AML-193 (cell line): ENCODE measurements at places on chromosomes 7 and 10.

GRCh38 chr7:47685151-47685550 is 103.2 kb upstream of the TNS3 start:
- no peak for DNase-seq

DNA sequence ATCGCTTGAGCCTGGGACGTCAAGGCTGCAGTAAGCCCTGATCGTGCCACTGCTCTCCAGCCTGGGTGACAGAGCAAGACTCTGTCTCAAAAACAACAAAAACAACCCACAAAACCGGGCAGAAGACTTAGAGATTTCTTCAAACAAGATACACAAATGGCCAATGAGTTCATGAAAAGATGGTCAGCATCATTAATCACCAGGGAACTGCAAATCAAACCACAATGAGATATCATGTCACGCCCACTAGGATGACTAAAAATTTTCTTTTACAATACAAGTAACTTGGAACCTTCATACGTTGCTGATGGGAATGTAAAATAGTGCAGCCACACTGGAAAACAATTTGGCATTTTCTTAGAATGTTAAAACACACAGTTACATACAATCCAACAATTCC is 77.3 kb upstream of the GRID1 start:
- no peak for DNase-seq

DNA sequence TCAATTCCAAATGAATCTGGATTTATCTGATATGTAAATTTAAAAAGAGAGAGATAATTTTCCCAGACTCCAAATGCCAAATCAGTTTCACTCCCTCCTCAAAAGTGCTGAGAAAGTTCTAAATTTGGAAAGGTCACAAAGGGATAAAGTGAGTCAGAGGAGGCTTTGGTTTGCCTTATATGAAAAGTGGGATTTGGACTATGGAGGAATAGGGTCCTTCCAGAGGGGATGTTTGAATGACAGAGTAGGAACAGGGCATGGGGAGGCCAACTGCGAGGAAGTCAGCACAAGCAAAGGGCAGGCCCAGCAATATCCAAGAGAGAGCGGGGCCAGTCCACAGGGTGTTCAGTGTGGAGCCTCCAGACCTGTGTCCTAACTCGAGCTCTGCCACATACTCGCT is 9.8 kb upstream of the FAS start:
- no peak for DNase-seq

DNA sequence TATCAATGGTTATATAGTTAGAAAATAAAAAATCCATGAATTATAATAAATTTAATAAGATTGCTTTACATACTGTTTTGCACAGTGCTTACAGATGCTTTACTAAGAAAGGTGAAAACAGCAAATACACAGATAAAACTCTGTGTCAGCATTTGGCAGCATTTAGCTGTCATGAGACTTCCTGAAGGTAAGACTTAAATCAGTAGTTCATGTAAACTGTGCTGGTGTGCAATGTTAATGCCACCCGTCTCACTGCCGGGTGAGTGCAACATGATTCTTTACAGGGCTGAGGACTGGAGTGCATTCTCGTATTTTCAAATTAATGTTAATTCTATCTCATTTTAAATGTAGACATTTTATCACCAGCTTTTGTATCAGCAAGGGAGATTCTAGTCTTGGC is 326.2 kb upstream of the POT1 start:
- no peak for DNase-seq

DNA sequence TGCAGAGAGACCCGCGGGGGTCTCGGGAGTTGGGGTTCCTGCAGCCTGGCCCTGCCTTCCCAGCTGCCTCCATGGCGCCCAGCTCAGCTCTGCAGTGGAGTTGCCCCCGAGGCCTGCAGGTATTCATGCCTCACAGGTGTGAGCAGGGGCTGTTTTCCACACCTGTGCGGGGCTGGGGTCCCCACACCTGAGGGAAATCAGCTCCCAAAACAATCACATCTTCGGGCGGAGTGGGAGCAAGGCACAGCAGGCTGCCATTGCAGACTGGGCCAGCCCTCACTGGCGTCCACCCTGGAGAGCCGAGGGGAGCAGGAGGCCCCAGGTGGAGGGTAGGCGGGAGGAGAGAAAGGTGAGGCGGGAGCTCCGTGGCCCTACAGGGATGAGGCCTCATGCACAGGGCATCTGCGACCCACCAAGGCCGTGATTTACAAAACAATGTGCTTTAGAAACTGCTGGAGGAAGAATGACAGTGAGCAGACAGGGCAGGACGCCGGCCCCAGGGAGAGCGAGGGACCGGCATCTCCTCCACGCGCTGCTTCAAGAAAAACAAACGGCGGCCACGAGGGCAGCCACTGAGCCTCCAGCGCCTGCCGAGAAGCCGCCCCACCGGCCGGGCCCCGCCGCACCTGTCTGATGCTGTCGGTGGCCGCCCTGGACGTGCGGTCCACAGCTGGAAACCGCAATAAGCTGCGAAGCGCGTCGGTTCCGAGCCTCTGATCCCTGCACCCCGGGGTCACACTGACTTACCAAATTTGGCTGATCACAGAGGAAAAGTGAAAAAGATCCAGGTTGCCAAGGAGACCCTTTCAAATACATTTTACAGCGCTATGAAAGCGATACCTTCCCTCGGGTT is 53.0 kb upstream of the PDGFA start:
- DNase-seq = no peak

- no peak for DNase-seq
Observed at GRCh38 chr10:80373502-80373901, 16.9 kb downstream of the DYDC2 start.

DNA sequence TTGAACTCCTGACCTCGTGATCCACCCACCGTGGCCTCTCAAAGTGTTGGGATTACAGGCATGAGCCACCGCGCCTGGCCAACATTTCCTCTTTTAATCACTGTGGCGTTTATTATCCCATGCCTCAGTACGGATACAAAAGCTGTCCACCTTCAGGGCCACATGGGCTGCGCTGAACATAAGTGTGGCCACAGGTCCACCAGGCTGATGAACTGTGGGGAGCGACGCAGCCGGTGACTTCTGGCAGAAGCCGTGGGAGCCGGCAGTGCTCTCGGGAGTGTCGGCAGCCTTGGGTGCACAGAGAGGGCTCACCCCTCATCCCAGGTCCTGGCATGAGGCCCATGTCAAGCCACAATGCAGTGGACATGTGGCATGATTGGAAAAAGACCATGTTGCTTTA is 223.6 kb downstream of the TNS3 start:
- DNase-seq = no peak

DNA sequence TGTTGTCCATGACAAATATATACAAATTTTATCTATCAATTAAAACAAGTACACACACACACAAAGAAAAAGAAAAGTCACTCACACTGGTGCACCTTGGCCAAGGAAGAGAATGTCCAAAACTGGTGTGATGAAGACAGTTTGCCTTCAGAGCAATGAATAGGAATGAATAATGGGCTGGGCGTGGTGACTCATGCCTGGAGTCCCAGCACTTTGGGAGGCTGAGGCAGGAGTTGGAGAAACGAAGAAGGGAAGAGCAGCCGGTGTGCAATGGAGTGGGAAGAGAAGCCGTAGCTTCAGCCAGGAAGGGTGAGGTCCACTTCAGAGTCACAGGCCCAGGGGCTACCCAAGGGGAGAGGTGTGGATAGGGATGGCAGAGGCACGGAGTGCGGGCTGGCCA is 253.6 kb downstream of the CCSER2 start:
- DNase-seq = no peak

GRCh38 chr7:95596198-95597063 is at the start of gene PDK4:
Gene PDK4 (minus strand): TSS chr7:95596516. CDS start chr7:95596293, 223 bp downstream.
- DNase-seq = no peak

DNA sequence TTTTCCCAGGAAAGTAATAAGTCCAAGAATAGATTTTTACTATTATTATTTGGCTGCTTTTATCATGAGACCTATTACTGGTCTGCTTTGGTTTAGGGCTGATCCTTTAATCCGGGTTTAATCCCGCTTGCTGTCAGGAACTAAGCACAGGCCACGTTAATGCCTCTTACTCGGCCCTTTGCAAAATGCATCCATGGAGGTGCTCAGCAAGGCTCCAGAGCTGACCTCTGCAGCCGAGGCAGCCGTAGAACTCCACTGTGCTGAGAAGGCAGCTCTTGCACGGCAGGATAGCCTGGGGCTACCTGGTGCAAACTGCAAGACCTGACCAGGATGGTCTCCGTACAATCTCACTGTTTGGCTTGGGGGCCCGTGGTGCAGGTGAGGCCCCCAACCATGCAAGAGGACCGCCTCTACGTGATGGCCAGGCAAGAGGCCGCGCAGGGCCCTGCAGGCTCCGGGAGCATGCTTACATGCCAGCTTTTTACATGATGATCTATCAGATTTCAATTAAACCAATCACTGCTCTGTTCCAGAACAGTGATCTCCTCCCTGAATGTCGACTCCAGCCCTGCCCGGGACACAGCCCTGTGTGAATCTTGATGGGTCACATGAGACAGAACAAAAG is 10.4 kb upstream of the CALML3 start:
- no peak for DNase-seq

- no peak for DNase-seq
Observed at GRCh38 chr10:82176587-82176986, 301.6 kb downstream of the NRG3 start.

GRCh38 chr10:76085002-76085816 is 653.8 kb downstream of the LRMDA start:
- no peak for DNase-seq

- DNase-seq = no peak
Observed at GRCh38 chr7:2210551-2211258, 22.0 kb downstream of the MAD1L1 start.

- DNase-seq = no peak
Observed at GRCh38 chr10:129467359-129468064, 471 bp downstream of the MGMT start.

DNA sequence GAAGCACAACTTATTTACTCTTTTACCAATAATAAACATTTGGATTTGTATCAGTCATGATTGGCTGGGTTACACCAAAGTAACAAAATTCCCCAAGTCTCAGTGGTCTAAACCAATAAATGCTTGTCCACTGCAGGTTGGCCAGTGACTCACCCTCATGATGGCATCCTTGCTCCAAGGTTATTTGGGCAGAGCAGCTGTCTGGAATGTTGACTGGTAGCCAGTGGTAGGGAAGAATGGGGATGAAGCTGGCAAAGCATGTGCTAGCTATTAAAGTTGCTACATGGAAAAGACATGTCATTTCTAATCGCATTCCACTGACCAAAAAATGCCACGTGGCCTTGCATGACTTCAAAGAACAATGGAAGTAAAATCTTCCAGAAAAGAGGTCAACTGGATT is 1168.7 kb upstream of the CELF2 start:
- no peak for DNase-seq

DNA sequence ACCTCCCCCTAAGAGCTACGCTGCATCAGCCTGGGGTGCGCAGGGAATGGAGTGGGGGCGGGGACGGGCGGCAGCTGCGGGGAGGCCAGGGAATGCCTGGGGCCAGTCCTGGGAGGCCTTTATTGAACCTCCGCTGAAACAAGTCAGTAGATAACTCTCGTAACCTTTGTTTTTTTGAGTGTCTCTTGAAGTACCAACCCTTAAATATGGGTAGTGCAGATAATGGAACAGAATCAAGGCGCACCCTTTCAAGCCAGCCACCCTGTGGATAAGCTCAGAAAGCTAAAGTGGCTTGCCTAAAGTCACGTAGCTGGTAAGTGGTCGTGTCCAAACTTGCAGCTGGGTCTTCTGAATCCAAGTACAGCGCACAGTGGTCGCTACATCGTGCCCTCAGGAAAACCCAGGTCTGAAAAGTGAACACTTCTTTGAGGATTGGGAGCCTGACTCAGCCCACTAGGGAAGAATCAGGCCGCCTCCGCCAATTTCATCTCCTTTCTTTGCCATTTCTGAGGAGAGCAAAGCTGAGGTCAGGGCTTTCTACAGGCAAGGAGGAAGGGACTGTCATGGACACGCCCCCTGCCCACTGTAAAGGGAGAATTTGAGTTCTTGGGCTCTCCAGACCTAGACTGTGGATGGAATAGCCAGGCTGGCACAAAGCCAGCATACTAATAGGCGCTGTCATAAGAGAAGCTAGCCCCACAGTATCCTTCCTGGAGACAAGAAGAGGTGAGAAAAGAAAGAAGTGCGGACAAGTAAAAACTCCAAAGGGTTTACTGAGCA is 3.2 kb upstream of the EGR2 start:
- DNase-seq = no peak

- DNase-seq = no peak
Observed at GRCh38 chr10:130352291-130352645, 216.1 kb downstream of the GLRX3 start.

DNA sequence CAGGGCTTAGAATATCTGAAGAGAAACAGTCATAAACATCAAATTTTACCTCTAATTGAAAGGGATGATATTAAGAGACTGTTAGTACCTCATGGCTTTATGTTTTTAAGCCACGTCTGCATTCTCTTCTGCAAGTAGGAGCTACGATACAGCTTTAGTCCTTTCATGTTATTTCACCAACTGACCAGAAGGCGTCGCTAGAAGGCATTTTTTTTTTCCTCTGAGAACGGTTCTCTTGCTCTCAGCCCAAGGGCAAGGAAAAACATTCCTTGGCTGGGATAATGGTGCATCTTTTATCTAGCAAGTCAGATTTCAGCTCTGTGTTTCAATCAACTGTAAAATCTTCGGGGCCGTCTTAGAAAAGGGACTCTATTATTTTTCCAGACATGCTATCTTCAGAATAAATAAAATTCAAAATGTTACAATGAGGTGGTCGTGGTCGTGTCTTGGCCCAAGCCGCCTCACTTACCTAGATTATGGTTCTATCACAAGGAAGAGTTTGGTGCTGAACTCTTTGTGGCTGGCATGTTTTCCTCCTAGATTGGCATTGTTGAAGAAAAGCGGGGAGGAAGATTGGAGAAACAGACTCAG is 41.6 kb upstream of the LYZL2 start:
- peak; percentile 42 for DNase-seq

DNA sequence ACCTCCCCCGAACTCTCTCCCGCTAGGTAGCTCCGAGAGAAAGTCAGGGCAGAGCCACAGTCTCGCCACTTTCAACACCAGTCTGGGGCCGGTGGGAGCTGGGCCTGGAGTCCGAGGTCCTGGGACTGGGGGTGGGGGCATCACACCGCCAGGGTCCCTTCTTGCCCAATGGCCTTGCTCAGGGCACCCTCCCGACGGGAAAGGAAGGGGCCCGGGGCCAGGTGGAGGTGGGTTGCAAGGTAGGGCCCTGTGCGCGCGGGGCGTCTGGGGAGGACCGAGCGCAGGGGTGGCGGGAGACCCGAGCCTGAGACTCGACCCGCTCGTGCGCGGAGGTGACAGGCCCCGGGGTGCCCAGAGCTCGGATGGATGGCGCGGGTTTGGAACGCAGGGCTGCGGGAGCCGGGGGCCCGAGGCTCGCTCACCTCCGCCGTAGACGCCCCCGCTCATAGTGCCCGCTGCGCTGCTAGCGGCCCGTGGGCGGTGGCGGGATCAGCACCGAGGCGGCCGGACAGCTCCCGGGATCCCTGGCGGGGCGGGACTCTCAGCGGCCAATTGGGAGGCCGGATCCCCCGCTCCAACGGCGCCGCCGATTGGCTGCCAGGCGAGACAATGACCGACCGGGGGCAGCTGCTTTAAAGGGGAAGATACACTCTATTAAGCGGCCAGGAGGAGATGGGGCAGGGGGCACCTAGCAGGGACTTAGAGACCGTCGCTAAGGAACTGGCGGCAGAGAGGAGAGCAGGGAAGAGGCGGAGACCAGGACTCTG is at the start of gene ACTL6B:
Gene ACTL6B, minus strand, starts transcription at position 541 of the 767 bp plus-strand sequence. Its CDS starts 94 bp downstream, at position 447.
- DNase-seq = no peak
